Right lung (tissue), 10 donors: ENCODE measurements at places on chromosomes 3 and 15. TPM values are rescaled to one million over a fixed set of nuclear protein-coding genes. Genes with fewer than 3 reads are reported as not detected.

DNA sequence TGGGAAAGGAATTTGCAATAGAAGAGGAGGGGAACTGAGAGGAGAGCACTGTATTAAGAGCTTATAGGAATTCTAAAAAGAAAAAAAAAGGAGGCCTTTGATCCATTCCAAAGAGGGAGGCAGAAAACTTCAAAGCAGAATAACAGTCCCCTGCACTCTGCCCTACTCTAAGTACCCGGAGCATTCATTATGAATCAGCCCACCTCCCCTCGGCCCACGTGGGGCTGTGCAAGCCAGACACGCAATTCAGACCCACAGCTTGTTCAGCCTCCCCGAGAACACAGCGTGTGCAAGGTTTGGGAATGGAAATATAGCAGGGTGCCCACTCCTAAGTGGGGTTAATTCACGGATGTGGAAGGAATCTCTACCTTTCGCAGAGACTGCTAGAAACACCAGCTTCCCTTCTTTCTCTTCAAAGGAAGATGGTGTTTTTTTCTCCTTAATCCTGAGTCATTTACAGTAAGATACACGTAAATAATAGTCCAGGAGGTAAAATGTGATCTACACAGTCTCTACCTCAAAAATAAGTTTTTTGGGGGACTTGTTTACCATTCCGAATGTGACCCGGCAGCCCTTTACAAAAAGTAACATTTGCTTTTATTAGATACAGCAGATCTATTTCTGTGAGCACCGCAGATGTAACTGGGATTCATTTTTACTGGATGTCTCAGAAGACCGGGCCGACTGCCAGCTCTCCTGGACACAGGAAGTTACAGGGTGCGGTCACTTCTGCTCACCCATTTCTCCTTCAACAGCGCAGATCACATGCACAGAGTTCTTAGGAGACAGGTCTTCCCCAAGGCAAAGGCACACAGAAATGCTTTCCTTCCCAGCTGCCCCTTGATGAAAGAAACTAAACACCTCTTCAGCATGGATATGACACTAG, 768.5 kb upstream of the CFAP20DC start:
- DNase-seq = peak; percentile 11

The SLC51A gene
- polyA plus RNA-seq = 6.7 TPM

DNA sequence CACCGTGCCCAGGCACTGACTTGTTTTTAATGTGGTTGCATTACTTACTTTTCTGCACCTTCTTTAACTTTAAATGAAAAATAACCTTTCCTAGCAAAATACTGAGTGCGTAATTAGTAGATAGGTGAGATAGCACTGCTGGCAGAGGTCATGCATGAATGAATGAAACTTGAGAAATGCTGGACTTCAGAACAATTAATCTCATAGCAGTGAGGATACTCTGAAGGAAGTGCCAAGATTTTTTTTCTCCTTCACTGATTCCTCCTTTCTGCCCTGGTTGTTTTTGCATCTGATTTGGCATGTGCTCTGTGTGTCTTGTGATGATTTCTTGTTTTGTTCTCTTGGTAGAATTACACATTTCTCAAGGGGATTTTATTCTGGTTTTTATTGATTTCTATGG, 378.9 kb downstream of the PTPRG start:
- DNase-seq = no peak

The SPSB4 gene
- 5.5 TPM for polyA plus RNA-seq

DNA sequence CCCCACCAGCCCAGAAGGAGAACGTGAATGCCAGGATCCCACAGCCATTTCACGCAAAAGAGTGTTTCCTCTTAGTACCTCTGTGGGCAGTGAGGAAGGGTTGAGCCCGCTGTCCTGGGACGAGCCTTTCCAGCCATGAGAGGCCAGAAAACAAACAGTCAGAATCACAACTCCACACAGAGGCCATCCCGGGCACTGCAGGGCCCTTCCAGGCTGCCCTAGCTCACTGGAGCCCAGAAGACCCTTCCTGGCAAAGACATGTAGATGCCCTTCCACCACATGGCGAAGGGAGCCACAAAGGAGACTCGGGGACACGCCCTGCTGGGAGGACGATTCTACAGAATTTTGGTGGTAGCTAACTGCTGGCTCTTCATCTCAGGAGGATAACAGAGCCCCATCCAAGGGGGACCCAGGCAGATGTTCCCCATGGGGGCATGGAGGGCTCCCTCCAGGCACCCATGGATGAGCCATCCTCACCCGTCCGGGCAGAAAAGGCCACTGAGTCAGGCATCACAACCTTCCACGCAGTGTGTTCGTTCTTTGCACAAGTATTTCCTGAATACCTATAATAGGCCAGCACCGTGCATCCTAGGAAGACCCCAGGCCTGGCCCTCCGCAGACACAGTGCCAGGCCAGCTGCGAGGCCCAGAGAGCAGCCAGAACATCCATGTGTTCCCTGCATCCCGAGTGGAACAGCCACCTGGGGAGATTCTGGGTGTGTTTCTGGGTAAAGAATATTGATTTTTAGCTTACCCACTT, 47.2 kb downstream of the SLC12A8 start:
- no peak for DNase-seq

GRCh38 chr3:111324151-111324550, 217.8 kb upstream of the CD96 start:
- no peak for DNase-seq

DNA sequence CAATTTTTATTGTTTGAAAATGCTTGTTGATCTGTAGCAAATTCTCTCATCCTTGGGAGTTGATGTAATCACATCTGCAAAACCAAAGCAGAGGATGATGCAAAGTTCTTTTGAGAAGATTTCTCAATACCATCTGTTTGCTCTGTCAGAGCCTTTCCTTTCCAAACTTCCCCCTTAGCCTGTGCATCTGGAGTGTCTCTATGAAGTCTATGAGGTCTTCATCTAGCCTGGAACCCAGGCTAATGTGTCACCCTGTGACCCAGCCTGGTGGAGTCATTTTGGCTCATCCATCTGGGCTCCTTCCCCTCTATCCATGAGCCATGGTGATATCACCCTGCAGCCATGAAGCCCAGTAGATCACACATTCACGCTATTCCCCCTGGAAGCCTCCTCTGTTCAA, 123.2 kb upstream of the SLC7A14 start:
- DNase-seq = no peak

DNA sequence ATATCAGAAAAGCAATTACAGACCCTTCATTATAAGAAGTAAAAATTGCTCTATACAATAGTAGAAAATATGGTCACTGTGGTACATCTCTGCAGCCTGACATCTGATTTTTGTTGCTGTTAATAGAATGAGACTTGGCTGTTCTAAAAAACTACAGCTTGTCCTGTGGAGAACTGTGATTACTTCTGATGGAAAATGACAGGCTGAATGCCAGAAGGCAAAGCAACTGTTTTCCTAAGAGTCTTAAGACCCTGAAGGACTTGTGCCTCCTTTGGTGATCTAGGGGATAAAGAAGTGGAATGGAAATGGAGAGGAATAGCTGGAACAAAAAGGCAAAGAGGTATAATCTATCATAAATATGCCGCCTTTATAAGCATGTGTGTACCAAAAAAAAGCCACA, 314.8 kb downstream of the BCHE start:
- no peak for DNase-seq

DNA sequence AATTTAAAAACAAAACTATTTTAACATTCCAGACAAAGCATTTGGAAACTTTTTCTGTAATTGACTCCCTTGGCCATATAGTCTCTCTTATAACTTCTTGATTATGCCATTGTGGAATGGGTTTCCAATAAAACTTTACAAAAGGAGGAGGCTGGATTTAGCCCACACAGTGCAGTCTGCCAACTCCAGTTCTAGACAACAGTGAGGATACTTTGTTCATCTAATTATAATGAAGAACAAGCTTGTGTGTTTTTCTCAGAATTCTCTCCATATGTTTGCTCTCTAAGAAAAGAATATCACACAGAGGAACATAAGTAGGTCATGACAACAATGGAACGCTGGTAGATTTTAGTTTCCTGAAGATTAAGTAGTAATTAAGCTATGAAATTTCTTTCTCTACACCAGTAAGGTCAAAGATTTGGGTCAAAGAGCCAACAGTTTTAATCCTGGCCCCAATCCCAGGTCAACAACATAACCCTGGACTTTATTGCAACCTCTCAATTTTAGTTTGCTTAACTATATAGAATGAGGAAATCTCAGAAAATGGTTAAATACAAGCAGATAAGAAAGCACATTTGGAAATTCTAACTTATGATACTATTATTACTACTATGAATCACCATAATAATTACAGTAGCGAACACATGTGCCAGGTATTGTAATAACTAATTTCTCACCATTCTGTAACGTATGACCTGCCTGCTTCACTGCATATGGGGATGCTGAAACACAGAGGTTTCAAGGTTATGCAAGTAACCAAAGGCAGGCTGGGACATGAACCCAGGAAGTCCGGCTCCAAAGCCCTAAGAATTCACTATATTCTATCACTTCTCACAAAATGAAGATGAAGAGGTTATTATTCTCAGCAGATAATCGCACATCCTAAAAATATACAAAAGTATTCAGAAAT, 65.7 kb downstream of the TJP1 start:
- peak; percentile 24 for DNase-seq

DNA sequence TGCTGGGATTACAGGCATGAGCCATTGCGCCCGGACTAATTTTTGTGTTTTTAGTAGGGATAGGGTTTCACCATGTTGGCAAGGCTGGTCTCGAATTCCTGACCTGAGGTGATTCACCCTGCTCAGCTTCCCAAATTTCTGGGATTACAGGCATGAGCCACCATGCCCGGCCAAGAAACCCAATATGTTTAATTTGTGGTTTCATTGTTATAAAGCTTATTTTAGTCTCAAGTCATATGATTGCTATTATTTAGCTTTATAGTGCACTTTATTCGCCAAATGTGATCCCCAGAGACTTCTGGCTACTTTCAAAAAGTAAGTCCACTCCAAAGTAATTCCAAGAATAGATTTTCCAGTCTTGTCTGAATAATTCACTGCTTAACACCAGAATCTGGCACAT, 19.3 kb upstream of the SLC4A7 start:
- no peak for DNase-seq

The MGA gene
- 23.9 TPM for polyA plus RNA-seq

DNA sequence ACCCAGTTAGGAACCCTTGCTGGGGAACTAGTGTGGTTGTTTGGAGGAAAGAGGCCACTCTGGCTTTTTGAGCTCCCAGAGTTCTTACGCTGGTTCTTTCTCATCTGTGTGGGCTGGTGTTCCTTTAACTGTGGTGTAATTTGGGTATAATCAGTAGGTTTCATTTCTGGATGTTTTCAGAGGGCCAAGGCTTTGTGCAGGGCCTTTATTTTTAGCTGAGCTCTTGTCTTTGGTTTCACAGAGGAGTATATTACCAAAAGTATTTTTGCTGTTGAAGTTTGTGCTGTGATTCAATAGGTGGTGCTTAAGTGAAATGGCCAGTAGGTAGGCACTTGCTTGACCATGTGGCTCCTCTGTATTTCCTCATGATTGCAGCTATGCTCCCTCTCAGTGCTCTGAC, 357.9 kb downstream of the KCNH8 start:
- DNase-seq = no peak

The NOX5 gene
- polyA plus RNA-seq = 0.40 TPM

GRCh38 chr3:104279617-104280016, 1087.1 kb upstream of the ALCAM start:
- DNase-seq = no peak

- DNase-seq = no peak
These were observed 32.0 kb downstream of the CORO2B start for GRCh38 chr15:68610825-68611224.

DNA sequence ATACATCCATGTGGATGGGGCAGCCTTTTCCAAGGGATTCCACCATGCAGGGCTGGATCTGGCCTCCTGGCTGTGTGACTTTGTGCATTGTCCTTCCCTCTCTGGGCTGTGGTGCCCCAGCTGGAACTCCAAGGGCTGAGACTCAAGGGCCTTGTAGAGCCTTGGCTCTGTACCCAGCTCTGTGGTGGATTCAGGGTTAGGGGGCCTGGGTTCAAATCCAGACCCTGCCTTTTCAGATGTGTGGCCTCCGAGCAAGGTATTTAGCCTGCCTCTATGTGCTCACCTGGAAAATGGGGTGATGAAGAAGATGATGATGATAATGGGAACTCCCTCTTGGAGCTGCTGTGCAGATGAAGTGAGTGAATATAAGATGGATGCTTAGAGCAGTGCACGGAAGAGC, 161.9 kb downstream of the WNT7A start:
- DNase-seq = no peak

The ROPN1B gene
- 1.1 TPM for polyA plus RNA-seq

The ZDHHC23 gene
- 5.2 TPM for polyA plus RNA-seq

- DNase-seq = no peak
These were observed 191.5 kb upstream of the DPH6 start for GRCh38 chr15:35737441-35737840.

DNA sequence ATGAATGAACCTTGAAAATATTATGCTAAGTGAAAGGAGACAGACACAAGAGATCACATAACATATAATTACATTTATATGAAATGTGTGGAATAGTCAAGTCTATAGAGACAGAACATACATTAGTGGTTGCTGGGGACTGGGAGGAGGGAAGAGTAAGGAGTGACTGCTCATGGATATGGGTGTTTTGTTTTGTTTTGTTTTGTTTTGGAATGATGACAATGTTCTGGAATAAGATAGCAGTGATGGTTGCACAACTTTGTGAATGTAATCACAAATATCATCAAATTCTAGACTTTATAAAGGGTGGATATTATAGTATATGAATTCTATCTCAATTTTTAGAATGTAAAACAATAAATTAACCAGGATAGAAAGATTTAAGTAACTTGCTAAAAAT, 57.4 kb upstream of the PHLDB2 start:
- peak; percentile 68 for DNase-seq

The MINAR1 gene
- 0.66 TPM for polyA plus RNA-seq

DNA sequence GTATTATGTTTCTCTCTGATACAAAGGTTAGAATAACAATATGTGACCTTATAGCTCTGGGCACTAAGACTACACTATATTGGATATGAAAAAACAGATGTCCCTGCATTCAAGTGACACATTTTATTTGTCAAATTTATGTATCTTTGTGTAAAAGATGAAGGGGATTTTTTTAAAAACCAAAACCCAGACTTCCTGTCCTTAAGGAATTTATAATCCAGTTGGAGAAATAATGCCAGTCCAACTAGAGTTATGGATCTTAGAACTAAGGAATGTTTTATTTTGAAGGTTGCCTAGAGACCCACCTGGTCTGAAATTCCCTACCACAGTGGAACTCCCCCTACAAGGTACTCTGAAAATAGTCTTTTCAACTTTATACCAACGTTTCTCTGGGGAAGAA, 33.3 kb upstream of the PIK3CB start:
- no peak for DNase-seq

The PRICKLE2 gene
- 33.6 TPM for polyA plus RNA-seq

- DNase-seq = no peak
These were observed 31.1 kb downstream of the TPM1 start for GRCh38 chr15:63073497-63074172.

DNA sequence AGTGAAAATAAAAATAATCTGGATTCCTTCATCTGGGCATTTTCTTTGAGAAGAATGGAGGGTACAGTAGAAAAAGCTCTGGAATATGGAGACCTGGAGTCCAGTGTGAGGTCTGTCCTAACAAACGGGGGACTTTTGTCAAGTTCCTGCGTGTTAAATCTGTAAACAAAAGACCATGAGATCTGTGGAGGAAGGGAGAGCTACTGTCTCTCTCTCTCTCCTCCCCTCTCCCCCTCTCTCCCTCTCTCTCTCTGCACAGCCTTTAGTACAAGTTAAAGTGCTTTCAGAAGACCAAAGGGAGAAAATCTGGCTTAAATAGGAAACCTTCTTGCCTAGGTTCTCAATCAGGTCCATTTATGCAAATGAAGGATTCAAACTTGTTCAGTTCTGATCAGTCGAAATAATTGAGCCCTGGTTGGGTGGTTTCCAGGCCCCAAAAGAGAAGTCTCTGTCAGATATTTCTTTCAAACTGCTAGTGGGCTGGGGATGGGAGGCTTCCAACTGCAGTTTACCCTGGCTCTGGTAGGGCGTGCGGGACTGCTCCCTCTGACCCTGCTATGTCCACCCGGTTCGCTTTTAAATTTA, 103.7 kb downstream of the SV2B start:
- DNase-seq = no peak
